Left lobe of liver (tissue), 2 donors: ENCODE measurements at places on chromosomes 11 and 22. TPM values are rescaled to one million over a fixed set of nuclear protein-coding genes. Genes with fewer than 3 reads are reported as not detected.

SLC25A18 gene
- total RNA-seq: 48.7 TPM

CASP5 gene
- total RNA-seq: not detected

DNA sequence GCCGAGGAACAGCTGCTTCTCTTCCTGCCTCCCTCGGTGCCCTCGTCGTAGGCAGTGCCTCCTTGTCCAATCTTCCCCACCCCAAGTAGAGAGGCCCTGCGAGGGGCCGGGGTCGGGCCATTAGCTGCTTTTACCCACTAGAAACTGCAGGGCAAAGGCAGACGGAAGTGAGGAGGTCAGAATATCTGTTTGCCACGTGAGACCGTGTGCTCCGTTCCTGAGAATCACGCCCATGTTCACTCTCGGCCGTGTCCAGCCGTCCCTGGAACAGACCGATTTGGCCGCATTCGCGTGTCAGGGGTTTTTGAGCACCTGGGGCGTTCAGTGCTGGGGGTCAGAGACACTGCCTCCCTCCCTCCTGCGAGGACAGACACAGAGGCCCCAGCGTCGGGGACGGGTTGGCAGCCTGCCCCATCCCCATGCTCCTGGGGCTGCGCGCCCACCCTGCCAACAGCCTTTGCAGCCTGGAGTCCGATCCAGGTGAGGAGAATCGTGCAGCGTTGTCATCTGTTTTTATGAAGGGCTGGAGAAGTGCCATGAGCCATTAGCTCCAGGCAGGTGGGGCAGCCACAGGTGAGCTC is 982.2 kb downstream of the BRD1 start:
- no peak for DNase-seq

GRCh38 chr11:119571311-119571710 is 148.3 kb upstream of the THY1 start:
- DNase-seq: no peak

DNA sequence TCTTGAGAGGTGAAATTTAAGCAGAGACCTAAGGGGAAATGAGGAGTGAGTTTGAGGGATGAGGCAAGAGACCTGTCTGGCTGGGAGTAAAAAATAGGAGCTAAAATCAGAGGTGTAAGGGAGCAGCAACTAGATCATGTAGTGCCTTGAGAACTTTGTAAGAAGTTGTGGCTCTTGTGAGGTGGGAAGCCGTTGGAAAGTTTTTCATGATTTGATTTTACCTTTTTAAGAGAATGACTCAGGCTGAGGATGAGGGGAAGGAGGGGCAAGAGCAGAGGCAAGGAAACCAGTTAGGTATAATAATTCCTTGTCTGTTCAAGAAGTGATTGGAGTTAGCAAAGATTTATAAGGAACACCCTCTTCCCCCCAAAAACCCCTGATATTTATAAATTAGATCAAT is 25.8 kb downstream of the QSER1 start:
- no peak for DNase-seq

DNA sequence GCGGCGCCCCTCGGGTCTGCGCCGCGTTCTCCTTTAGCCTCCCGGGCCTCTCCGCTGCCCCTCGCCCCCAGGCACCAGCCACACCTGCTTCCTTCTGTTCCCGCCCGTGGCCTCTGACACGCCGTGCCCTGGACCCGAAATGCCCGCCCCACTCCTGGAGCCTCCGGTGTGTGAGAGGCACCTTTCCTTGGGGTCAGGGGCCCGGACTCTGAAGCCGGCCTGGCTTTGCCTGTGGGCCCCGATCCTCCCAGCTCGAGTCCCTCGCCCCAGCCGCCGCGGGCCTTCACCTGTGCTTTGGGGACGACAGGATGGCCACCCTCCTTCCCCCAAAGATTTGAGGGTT is 661 bp upstream of the CDPF1 start:
- no peak for DNase-seq
